MCF 10A (cell line): ENCODE measurements at places on chromosomes 1 and 21. TPM values are rescaled to one million over a fixed set of nuclear protein-coding genes. Genes with fewer than 3 reads are reported as not detected.

The ENSA gene
- total RNA-seq: 261 and 294 TPM in 2 replicates

The HSD3B1 gene
- not detected in 2 replicates for total RNA-seq

The SASS6 gene
- 6.6 and 7.5 TPM in 2 replicates for total RNA-seq

The CELA2A gene
- total RNA-seq: not detected in 2 replicates

The SPATA21 gene
- not detected in 2 replicates for total RNA-seq

The C4BPB gene
- not detected in 2 replicates for total RNA-seq

The TMPRSS15 gene
- total RNA-seq: 3.3 and 3.6 TPM in 2 replicates

The ZNF648 gene
- total RNA-seq: not detected in 2 replicates

The NHLH1 gene
- 0.12 and 0.20 TPM in 2 replicates for total RNA-seq

The SLC45A1 gene
- 0.29 and 0.30 TPM in 2 replicates for total RNA-seq

The ARHGAP29 gene
- 38.6 and 46.7 TPM in 2 replicates for total RNA-seq

The S100A3 gene
- 85.7 and 90.0 TPM in 2 replicates for total RNA-seq

The RORC gene
- total RNA-seq: 0.40 and 0.81 TPM in 2 replicates

The CFHR3 gene
- total RNA-seq: not detected in 2 replicates
